ENCODE measurements at places on chromosomes 11 and 22.

DNA sequence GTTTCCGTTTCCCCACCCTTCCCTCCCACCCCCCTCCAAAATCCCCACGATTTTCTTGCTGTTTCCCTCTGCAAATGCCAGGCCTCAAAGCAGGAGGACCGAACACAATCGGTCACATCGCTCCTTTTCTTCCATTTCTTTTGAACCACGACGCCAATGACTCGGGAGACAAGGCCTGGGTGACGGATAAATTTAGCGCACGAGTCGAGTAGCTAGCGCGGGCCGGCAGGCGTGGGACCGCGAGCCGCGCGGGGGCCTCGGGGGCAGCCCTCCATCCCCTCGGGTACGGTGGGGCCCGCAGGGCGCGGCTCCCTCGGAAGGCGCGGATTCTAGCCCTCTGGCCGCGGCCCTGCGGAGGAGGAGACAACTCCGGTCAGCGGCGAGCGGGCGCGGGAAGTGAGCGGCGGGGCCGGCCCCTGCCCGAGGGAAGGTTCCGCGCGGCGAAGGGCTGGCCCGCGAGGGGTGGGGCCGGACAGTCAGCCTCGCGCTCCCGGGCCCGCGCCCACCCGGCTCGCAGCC, 414 bp downstream of the JOSD1 start:
- DNase-seq: no peak

GRCh38 chr11:1774886-1775285, 11.2 kb upstream of the CTSD start:
- no peak for DNase-seq

DNA sequence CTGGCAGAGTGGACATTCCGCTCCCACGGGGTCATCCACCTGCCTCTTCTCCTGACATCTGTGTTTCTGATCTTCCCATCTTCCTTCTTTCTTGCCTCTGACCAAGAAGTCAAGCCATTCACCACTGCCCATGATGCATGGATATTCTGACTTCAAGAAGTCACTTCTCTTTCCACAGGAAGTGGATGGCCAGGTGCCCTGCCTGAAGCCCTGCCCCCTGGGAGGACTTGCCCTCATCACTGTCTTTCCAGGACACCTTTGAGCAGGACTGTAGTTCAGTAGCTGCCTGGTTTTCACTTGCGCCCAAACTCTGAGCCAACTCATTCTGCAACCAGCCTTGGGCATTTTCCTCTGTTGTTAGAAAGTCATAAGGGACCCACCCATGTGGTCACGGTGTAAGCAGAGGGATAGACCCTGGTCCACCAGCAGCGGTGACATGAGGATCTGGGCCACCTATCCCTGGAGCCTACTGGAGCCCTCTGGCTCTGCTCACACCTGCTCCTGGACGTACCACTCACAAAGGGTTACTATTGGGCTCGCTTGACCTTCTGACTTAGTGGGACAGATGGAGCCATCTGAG, 6.9 kb downstream of the CYTH4 start:
- no peak for DNase-seq

GRCh38 chr11:92180664-92181251, 43.9 kb upstream of the FAT3 start:
- DNase-seq: peak; percentile 83

DNA sequence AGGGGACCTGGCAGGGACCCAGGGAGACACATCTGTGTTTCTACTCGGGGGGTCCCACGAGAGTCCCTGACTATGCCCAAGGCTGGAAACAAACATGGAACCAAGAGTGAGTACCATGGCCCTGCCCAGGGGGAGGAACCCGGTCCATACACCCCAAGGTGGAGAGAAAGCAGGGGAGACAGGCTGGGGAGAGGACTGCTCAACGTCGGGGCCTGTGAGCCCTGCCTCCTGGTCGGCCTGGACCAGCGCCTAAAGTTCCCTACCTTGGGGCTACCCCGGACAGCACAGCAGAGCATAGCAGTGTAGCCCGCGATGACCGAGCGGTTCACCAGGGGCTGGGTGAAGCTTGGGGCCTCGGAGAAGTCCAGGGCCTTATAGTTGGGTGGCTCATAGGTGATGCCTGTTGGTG, 20.2 kb downstream of the MYBPC3 start:
- no peak for DNase-seq

- no peak for DNase-seq
These were observed 569.9 kb downstream of the BUD13 start for GRCh38 chr11:116202922-116203321.

GRCh38 chr22:40516416-40516815, 120.1 kb downstream of the MRTFA start:
- DNase-seq: no peak

DNA sequence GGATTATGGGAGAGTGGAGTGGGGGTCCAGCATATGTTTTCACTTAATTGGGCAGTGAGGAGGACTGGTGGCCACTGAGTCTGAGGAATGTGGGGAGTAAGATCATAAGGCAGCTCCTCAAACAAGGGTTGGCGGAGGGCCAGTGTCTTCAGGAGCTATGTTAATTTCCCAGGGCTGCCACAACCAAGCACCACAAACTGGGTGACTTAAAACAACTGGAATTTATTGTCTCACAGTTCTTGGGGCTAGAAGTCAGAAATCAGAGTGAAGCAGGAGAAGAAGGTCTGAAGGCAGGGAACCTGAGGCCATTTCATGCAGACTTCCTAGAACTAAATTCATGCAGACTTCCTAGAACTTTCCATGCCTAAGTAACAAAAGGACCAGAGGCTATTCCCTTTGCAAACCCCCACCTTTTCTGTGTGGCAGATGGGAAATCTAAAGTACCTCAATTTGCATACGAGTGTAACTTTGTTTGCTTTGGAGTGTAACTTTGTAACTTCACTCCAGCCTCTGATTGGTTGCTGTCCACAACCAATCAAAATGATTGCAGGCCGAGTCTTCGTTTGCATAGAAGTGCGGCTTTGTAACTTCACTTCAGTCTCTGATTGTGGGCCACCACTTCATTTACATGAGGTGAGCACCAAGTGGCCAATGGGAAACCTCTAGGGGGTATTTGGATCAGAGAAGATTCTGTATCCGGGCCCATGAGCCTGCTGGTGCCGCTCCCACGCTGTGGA, 50.5 kb upstream of the ZBED5 start:
- DNase-seq: peak; percentile 80

DNA sequence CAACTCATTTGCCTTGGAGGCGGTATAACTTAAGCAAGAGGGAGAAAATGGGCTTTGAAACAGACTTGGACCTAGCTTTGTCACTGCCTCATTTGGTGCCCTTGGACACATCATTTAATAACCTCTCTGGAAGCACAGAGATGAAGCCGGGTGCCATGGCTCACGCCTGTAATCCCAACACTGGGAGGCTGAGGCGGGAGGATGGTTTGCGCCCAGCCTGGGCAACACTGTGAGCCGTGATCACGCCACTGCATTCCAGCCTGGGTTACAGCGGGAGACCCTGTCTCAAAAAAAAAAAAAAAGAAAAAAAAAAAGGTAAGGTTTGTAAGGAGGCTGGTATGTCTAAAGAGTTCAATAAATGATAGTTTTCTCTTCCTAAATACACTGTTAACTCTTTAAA, 806 bp downstream of the COA4 start:
- DNase-seq: no peak

DNA sequence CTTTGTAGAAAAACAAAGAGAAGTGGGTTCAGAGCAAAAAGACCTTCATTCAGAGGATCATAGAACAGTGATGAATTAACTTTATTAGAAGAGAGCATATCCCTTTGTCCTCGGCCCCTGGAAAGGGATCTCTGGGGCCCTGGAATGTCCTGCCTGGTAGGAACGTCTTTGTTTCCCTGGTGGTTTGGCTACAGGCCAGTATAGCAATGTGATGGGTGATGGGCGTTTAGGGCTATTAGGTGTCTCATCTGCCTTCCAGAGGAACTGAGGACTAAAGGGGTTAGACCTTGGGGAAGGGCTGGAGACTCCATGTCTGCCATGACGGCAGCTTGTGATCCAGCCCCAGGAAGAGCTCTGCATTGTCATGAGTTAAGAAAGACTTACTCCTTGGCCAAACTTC, 9.1 kb downstream of the APOL4 start:
- DNase-seq: no peak

- DNase-seq: no peak
These were observed 110.9 kb downstream of the RASSF10 start for GRCh38 chr11:13119941-13120520.

- DNase-seq: no peak
These were observed 69.1 kb downstream of the MICAL2 start for GRCh38 chr11:12179531-12179930.

- no peak for DNase-seq
These were observed 429.0 kb downstream of the MIAT start for GRCh38 chr22:27086080-27087044.

- peak; percentile 91 for DNase-seq
These were observed 499.0 kb upstream of the CCDC179 start for GRCh38 chr11:23359297-23359696.

DNA sequence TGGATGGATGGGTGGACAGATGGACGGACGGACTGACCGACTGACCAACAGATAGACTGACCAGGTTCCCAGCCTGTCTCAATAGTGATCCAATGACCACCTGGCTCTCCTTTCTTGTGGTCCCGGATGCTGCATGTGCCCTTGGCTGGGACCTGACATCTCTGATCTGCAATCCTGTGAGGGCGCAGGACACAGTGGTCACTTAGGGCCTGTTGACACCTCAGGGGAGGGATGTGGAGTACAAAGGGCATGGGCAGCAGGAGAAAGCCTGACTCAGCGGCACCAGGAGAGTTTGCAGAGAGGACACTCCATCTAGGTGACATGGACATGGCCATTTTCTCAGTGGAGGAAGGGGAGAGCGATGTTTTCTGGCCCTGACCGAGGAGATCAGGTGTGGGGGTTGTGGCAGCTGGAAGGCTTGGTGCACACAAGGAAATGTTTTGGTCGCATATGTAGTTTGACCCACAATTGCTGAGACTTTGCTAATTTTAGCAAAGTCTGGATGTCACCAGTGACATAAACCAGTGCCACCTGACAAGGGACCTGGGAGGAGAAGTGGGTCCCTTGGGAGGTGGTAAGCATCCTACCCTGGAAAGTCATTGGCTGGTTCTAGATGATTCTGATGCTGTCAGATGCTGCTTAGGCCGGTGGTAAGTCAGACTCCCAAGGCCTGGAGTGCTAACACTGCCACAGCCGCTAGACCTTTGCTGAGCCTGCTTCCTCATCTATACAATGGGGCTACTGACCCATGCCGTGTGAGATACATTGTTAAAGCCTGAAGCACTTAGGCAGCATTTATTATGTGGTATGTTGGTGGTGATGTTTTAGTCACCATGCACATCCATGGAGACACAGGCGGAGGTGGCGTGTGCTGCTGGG, 50.7 kb downstream of the CD82 start:
- no peak for DNase-seq

GRCh38 chr22:33579448-33580093, 340.7 kb downstream of the LARGE1 start:
- DNase-seq: no peak

DNA sequence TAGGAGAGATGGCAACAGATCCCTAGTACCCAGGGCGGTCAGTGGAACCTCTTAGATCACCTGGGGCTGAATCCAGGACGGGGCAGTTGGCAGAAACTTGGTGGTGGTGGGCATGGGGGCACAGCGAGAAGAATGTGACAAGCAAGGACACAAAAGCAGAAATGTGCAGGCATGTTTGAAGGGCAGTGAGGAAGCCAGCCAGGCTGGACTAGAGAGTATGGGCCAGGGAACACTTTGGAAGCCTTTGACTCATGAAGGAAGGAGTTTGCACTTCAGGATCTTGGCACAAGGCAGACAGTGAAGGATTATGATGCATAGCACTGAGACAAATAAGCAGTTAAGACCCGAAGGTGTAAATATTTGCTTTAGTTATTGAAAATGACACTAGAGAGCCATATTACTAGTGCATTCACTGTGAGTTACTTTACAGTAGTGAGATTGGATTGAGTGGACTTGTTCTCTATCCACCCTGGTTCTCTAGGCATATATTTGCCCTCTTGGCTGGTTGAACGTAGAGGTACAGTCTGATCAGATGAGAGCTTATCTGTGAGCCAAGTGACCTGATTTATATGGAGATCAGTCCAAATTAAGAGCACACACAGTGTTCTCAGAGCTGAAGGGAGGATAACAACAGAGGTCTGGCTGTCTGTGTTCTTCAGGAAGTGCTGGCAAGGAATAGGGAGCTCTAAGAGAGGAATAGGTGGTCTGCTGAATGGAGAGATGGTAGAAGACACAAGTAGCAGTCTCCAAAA, 210.4 kb downstream of the SNX19 start:
- no peak for DNase-seq

DNA sequence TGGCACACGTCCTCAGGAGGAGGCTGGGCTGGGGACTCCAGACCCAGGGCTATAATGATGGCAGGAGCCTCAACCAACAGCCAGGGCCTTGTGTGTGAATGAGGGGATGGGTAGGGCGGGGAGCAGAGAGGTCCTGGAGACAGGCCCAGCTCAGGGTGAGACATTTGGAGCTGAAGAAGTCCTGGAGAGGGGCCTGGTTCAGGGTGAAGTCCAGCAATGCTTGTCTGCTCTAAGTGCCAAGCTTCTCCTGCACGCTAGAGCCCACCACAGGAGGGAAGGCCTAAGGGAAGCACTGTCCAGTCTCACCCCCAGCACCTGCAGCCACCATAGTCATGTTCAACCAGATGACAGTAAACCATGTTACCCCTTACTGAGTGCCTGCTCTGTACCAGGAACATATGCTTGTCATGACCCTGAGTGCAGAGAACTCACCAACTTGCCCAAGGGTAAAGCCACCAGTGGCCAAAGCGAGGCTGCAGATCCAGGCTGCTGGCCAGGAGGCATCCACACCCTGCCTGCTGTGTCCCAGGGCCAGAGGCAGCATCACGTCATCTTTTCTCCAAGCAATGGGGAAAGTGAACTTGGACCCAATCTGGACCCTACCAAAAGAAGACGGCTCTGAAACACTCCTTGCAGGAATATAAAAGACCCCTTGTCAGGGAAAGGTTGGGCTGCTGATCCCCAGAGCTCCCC, 24.0 kb downstream of the LMO1 start:
- DNase-seq: no peak

GRCh38 chr11:17164361-17165246, 43.2 kb downstream of the PIK3C2A start:
- DNase-seq: no peak

DNA sequence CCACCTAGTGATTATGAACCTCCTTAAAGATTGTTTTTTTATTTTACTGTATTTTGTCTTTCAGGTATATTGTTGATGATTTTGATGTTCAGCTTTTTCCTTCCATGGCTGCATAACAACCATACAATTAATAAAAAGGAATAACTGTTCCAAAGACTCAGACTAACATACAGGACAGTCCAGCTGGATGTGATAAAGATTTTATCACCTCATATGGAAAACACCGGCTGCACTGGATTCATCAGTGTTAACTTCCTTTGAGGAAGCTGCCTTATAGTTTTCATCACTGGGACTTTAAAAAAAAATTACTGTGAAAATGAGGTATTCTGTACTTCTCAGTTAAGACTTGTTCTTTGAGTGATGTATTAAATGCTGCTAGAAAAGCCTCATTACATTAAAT, 19.5 kb downstream of the AQP11 start:
- DNase-seq: no peak

GRCh38 chr22:17724241-17724640, 50.0 kb downstream of the BID start:
- no peak for DNase-seq
